ENCODE measurements at places on chromosomes 3 and 15.

DNA sequence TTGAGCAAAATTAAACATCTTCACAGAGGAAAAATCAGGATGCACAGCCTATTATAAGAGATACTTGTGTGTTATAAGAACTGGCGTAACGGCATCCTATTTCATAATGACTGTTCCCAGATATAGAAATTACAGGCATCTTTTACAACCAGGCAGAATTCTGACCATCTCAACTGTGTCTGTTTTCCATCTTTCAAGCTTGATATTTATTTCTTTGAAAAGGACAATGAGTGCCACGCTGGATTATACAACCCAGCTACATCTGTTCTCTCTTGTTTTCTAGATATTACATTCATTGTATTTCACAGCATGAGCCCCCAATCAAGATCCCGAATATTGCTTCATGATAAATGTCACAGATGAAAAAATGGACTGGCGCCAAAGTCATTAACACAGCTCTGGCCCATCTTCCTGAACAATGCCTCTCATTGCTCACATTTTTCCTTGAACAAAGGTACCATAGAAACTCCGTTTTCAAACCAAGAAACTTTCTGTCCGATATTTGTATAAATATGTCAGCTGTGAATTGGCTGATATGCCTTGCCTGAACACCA, 420.6 kb downstream of the TBL1XR1 start:
- DNase-seq: peak; percentile 7

DNA sequence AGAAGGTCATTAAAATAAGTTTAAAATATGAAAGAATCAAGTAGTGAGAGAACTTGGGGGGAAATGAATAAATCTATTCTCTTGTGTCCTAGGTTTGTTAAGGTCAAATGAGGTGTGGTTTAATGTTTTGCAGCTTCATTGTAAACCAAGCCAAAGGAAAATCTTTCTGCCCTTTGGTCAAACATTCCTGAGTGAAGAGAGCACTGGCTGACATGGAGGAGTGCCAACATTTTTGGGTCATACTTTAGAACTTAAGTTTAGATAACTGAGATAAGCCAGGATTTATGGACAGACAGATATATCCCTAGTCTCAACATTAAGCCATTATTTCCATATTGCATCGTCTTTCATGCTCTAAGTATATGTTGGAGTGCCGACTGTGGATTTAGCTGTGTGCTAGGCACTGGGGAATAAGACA, 66.4 kb downstream of the PTPRG start:
- no peak for DNase-seq

DNA sequence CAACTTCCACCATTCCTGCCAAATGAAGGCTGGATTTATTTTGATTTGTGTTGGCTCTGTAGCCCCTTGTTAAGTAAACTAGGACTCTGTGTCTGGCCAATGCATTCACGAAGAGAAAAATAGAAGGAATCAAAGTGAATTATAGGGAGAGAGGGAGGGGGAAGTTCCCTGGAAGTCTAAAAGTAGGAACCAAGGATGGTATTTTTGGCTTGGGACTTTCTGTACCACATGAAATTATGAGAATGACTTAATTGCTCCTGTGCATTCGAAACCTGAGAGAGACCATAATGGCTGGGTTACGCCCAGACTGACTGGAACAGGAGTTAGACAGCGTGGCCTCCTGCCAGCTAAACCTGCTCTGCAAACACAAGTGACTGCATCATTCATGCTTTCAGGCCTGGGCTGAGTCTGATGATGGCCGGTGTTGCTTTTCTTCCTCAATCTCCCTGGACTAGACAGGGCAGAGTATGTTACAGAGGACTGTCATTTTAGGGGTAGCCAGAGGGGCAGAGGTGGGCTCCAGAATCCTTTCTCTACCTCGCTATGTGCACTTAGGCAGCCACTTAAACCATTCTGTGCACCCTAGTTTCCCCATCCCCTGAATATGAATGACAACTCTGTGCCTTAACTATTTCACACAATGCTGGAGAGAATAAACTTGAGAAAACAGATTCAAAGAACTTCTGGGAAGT, 58.9 kb downstream of the MYO1E start:
- no peak for DNase-seq

- DNase-seq: no peak
Measured at GRCh38 chr15:76987896-76988860, 6.7 kb upstream of the PSTPIP1 start.

- DNase-seq: no peak
Measured at GRCh38 chr3:10937141-10937825, 55.3 kb upstream of the SLC6A1 start.

- DNase-seq: no peak
Measured at GRCh38 chr3:59017617-59017984, 32.2 kb downstream of the CFAP20DC start.

- DNase-seq: no peak
Measured at GRCh38 chr3:98519351-98519750, 3.4 kb downstream of the CLDND1 start.

DNA sequence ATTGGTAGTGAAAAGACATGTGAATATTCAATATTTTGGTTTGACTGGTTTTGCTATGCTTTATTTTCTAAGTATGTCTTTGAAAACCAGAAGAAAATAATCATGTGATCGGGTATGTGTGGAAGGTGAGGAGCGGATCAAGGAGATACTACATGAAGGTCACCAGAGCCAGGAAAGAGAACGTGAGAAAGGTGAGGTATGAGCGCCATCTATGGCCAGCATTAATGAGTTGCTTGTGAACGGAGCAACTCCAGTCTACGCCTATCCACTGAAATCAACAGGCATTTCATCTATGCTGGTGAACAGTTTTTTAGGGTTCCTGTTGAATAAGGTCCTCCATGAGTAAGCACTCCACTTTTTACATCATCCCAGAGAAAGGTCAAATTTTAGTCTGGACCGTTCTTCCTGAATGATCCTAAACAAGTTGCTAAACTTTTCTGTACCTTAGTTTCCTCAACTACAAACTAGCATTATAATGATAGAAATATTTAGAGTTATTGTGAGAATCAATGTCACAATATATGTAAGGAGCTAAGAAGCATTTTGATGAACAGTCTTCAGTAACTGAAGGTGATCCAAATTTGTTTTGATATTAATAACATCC, 1435.2 kb upstream of the CADM2 start:
- DNase-seq: peak; percentile 11

- DNase-seq: no peak
Measured at GRCh38 chr15:85443046-85443445, 62.6 kb downstream of the AKAP13 start.
